ENCODE measurements at places on chromosomes 13 and 19. TPM values are rescaled to one million over a fixed set of nuclear protein-coding genes. Genes with fewer than 3 reads are reported as not detected.

DNA sequence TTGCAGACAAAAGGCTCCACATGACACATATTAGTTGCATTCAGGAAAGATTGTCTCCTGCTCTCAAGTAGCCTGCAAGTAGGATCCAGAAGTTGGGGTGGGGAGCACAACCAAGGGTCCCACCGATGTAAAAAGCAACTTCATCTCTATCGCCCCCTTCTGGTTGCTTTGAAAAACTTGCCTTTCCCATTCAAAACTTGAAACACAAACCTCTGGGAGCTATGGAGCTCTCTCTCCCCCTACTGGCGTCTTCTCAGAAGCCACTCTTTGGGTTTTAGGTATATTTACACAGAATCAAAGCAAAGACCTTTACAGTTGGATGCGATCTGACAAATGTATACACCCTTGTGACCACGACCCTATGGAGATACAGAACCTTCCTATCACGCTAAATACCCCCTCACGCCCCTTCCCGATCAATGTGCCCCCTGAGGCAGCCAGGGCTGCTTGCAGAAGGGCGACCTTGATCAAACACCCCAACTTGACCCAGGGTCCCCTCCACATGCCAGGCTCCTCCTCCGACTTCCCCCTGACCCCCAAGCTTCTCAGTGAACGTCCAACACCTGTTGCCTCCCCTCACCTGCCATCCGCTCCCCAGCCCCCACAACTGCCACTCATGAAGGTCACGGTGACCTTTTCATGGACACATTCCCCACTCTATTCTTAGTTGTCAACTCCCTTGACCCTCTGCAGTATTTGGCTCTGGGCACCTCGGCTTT, 10.1 kb downstream of the NOSIP start:
- no peaks in the 10 kb centered on the region for H3K27me3 ChIP-seq
- no peak overlapping the region for H3K27ac ChIP-seq
- peaks cover 64% of the 10 kb centered on the region for H3K4me1 ChIP-seq
- H3K36me3 ChIP-seq = peaks cover 17% of the 10 kb centered on the region
- H3K4me3 ChIP-seq = no peak overlapping the region

DNA sequence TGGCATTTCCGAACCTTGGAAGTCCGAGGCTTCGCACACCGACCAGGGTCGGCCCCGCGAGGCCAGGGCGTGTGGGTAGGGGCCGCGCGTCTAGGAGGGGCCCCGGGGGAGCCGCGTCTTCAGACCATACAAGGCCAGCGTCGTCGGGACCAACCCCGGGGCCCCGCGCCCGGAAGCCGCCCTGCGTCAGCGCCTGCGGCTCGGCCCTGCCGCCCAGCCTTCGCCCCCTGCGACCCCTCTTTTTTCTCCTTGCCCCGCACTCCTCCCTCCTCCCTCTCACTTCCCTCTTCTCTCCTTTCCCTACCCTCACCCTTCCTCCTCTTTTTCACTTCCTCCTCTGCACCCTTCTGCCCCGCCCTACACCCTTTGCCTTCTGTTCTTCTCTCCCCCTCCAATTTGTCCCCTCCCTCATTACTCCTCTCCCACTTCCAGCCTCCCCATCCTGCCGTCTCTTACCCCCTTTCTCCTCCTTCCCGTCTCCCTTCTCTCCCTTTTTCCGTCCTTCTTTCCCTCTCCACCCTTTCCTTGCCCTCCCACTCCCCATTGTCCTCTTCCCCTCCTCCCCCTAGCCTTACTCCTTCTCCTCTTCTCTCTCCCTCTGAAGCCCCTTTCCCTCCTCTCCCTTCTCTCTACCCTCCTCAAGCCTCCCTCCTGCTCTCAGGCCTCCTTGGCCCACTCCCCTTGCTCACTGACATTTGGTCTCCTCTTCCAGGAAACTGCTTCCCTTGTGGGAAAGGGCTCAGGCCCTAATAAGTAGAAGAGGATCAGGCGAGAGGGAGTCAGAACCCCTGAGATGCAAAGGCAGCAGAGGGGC, 2.2 kb upstream of the PLEKHG2 start:
- peak; percentile 89 for DNase-seq
- H3K4me1 ChIP-seq = peaks cover 84% of the 10 kb centered on the region
- peak overlapping the region; percentile 100 for H3K27ac ChIP-seq

DNA sequence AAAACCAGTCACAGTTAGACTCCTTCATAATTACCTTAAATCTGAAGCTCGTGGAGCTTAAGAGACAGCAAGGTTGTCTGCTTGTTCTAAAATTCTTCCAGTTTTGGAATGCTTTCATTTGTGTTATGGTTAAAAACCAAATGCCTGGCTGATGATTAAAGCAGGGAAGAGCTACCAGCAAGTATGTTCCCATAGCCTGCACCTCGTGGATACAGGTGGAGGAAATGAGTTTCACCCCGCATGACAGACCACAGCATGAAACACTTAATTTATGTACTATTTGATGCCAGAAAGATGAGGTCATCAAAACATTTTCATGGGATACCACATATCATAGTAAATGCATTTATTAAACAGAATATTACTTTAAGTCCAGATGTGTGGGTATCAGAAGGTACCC, 416 bp upstream of the DOCK9 start:
- no peaks in the 10 kb centered on the region for H3K27me3 ChIP-seq
- no peak overlapping the region for H3K4me3 ChIP-seq
- H3K4me1 ChIP-seq = peaks cover 31% of the 10 kb centered on the region
- no peak overlapping the region for H3K27ac ChIP-seq

- H3K27ac ChIP-seq = no peak overlapping the region
- H3K36me3 ChIP-seq = no peaks in the 10 kb centered on the region
- no peaks in the 10 kb centered on the region for H3K27me3 ChIP-seq
- H3K4me1 ChIP-seq = no peaks in the 10 kb centered on the region
- no peak for DNase-seq
Observed at GRCh38 chr13:79671420-79671819, 190.5 kb downstream of the NDFIP2 start.

GRCh38 chr19:56321254-56321988, 6.8 kb upstream of the ZSCAN5A start:
- no peaks in the 10 kb centered on the region for H3K36me3 ChIP-seq
- H3K4me1 ChIP-seq = no peaks in the 10 kb centered on the region
- no peak overlapping the region for H3K27ac ChIP-seq
- no peak for DNase-seq
- H3K27me3 ChIP-seq = no peaks in the 10 kb centered on the region

DNA sequence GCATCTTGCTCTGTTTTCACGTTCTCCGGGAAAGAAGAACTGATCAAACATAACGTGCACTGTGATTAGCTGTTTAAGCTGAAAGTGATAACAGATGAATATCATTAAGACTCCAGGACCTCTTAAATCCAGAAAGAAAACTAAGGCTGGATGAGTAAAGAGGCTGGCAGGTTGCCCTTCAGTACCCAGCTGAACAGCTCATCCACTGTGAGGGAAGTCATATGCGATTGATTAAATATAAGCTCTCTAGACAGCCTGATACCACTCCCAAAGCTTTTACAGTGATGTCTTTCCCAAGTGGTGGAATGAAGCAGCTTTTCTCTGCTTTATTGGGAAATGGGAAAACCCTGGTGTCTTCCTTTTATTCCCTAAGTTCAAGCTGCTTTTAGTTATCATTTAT, 116.9 kb downstream of the EFNB2 start:
- no peak for DNase-seq
- no peak overlapping the region for H3K4me3 ChIP-seq
- H3K4me1 ChIP-seq = no peaks in the 10 kb centered on the region
- peaks cover 3% of the 10 kb centered on the region for H3K27me3 ChIP-seq
- no peak overlapping the region for H3K27ac ChIP-seq
- no peaks in the 10 kb centered on the region for H3K36me3 ChIP-seq

- no peak overlapping the region for H3K27ac ChIP-seq
- no peak overlapping the region for H3K4me3 ChIP-seq
Observed at GRCh38 chr19:2740314-2740656, 468 bp upstream of the SLC39A3 start.

Gene VAV1
- 70.1 TPM for total RNA-seq

Gene FFAR1
- not detected for total RNA-seq

Gene CD177
- total RNA-seq = not detected
